ENCODE measurements at places on chromosomes 3 and 15.

DNA sequence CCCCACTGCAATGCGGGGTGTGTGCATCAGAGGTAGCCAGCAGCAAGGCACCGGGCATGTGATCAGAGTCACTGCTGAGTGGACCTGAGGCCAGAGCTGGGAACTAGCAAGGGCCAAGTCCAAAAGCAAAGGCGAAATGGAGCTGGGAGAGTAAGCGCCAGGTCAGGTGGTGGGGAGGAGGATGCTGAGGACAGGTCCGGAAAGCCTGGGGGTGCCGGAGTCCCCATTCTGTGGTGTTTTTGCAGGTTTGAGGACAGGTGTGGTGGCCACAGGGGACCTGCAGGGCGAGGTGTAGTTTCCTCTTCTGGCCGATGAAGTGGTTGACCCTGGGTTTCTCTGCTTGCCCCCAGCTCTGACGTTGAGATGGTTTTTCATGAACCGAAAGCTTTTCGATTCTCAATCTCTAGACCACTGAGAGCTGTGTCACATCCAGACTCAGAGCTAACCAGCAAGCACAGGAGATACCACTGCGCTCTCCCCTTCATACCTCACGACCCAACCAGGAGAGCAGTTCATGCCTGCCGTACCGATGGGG is 35.0 kb upstream of the HES1 start:
- DNase-seq: no peak

DNA sequence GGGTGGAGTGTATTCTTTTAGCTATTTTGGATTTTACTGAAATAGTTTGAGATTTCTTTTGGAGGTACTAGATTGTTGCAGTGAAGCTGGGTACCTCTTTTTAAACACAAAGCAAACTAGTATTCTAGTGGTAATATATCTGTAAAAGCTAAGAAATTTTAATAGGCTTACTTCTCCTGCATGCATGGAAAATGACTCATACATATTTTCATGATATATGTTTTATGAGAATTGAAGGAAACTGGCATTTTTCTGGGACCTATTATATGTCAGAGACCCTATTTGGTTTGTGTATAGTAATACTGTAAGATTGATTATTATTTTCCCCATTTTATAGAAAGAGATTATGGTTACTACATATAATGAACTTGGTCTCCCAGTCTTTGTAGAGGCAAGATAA is 851.0 kb downstream of the DIPK2A start:
- no peak for DNase-seq

DNA sequence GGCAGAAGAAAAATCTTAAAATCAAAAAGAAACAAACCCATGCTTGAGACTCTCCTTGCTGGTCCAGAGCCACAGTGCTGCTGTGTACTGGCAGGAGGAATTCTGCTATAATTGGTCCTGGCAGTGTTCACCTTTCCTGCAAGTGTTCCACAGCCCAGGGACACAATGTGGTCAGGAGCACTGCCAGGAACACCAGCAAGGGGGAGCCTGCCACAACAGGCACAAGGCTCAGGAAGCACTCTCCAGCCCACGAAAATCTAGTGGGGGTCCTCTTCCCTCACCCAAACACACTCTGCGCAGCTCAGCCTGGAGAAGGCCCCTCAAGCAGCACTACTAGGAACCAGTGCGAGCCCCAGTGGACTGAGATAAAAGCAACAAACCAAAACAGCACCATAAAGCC is 92.9 kb downstream of the UBE3A start:
- no peak for DNase-seq

DNA sequence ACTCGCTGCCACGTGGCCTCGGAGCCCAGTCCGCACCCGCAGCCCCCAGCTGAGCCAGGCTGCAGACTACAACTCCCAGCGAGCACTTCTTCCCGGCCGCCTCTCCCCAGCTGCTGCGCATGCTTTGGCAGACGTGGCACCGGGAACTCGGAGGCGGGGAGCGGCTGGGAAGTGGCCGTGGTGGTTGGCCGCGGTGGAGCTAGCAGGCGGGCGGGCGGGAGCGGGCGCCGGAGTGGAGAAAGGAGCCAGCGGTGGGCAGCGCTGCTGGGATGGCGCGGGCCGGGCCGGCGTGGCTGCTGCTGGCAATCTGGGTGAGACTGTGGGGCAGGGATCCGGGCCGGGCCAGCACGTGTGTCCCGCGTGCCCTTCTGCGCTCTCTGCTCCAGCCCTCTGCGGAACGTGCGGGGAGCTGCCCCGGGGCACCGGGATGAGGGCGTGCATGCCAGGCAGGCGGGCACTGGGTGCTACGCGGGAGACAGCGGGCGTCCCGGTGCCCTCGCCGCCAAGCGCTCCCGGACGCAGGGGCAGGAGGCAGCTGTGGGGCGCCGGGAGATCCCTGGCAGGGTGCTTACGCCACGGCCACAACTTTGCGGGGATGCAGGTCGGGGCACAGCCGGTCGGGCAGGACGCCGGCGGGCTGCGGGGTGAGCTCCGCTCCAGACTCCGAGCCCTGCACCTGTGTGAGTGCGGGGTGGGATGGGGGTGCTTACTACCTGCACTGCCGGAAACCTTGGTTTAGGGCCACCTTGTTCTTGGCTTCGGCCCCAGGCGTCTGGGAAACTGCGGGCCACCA is at the start of gene PDIA5:
Gene PDIA5 (plus strand): TSS at position 130 of the 793 bp plus-strand sequence. CDS start 140 bp downstream, at position 270.
- peak; percentile 68 for DNase-seq

GRCh38 chr3:187205683-187206082 is 8.4 kb downstream of the RTP1 start:
- DNase-seq: no peak

- DNase-seq: no peak
Observed at GRCh38 chr3:4752201-4753072, 226.8 kb upstream of the BHLHE40 start.

DNA sequence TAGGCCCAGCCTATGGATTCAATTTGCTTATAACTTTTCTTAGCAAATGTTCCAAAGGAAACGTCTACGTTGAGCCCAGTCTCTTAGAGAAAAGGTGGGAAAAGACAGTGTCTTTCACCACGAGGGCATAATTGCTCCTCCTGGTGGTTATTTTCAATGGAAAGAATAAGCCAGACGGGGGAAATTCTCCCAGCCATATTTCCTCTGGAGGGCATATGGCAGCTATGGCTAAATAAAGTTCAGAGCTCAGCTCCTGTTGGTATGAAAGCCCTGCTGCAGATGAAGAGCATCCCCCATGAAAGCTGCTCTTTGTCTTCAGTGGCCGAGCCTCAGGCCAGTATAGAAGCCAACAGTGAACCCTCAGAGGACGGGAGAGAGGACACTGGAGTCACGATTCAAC is 297.9 kb downstream of the RYR3 start:
- DNase-seq: no peak

GRCh38 chr15:81032818-81033217 is 32.1 kb downstream of the TLNRD1 start:
- no peak for DNase-seq

- no peak for DNase-seq
Observed at GRCh38 chr3:149545049-149545448, 70.6 kb downstream of the TM4SF4 start.

DNA sequence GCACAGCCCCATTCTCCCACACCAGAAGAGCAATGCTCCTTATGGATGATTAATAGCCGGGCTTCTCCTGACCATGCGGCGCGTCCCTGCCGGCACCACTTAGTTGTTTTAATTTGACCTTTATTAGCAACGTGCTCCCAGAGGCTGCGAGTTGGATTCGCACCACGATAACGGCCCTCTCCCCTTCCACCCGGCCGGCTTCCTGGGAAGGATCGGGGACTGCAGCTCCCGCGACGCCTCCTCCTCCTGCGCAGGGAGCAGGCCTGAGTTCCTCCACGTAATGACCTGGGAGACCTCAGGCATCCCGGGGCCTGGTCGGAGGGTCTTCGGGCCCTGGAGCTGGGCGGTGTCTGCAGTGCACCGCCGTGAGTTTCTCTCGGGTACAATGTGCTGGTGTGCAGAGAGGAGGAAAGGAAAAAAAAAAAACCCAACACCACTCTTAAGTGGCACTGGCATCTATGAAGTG is 243.3 kb upstream of the TOPAZ1 start:
- DNase-seq: no peak

GRCh38 chr15:25850154-25851111 is 12.7 kb downstream of the ATP10A start:
- peak; percentile 45 for DNase-seq

DNA sequence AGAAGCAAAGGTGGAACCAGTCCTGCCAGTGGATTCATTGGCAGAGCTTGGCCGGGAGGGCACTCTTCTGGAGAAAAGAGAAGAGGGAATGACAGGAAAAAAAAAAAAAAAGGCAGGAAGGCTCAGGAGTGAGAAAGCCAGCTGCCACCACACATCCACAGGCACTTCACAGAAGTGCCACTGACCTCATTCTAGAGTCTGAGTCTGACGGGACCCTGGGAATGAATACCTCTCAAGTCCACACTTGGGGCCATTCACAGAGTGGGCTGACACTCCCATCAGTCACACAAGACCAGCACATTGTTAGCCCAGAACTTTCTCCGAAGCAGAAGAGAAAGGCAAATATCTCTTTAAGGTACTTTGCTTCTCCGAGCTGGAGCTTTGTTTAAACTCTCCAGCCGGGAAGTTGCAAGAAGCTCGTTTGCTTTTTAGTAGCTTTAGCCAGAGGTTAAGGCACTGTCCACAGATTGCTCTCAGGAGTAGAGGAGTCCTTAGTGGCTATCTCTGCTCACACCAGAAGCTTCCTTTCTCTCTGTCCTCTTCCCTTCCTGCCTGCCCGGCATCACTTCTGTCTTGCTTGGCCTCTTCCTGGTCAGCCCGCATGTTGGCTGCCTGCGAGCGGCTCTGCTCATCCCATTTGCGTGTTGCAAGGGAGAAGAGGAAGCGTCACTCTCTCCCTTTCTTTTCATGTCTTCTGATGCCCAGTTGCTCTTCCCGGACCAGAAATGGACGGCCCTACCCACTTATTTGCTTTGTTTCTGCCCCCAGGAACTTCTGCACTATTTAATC is 53.8 kb downstream of the CMTM6 start:
- no peak for DNase-seq

- DNase-seq: no peak
Observed at GRCh38 chr3:14472471-14473351, 67.4 kb downstream of the GRIP2 start.

DNA sequence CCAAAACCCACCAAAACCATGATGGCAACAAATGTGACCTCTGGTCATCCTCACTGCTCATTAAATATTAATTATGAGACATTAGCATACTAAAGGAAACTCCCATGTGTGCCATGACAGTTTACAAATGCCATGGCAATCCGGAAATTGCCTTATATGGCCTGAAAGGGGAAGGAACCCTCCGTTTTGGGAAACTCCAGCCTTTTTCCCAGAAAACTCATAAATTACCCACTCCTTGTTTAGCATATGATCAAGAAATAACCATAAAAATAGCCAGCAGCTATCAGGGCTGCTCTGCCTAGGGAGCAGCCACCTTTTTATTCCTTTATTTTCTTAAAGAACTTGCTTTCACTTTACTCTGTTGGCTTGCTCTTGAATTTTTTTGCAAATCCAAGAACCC is 992.7 kb downstream of the NTRK3 start:
- DNase-seq: no peak

DNA sequence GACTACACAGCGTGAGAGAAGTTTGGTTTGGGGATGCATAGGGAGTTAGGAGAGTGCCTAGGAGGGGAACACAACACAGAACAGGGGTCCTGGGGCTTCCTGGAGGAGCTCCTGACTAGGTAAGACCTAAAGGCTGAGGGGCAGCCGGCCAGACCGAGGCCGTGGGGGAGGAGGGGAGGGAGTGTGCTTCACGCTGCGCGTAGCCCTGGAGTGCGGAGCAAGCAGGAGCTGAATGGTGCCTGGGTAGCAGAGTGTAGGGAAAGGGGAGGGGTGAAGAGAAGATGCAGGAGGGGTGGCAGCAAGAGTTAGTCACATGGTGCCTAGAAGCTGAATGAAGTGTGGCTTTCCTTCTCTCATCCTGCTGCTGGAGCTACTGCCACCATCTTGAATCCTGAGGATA is 32.4 kb upstream of the HHATL start:
- DNase-seq: no peak

DNA sequence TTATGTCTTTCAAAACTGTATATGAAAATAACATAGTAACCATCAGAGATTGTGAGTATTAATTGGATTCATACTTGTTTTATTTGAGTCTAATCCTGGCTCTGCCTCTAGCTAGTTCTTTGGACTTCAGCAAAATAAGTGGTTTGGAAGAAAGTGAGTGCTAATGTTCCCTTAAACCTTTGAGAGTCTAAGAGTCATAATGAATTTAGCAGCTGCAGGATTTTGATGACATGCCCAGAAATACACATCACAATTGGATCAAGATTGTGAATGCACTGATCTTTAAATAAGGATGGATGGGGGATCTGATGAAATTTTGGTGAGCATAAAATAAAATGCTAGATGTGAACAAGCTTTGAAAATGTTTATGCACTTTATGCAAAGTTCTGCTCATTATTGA is 79.9 kb upstream of the FAM98B start:
- DNase-seq: no peak

DNA sequence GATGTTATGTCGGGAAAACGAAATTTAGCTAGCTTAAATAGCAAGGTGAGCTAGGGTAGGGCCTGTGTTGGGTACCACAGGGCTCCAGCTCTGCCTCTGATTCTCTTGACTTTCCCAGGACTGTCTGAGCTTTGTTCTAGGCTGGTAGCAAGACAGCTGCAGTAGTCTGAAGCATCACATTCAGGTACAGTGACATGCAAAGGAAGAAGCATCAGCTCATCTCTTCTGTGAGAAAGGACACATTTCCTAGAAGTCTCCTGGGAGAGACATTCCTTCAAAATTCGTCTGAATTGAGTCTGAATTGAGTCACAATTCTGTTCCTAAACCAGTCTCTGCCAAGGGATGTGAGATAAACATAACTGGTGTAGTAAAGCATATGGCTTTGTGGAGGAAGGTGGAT is 8.5 kb upstream of the UBXN7 start:
- no peak for DNase-seq

- DNase-seq: no peak
Observed at GRCh38 chr15:63623232-63623969, 26.2 kb downstream of the FBXL22 start.

- DNase-seq: no peak
Observed at GRCh38 chr3:128329491-128330213, 137.0 kb downstream of the DNAJB8 start.

- DNase-seq: no peak
Observed at GRCh38 chr15:60005352-60006202, 1.5 kb downstream of the FOXB1 start.

- no peak for DNase-seq
Observed at GRCh38 chr3:72485641-72486040, 362.6 kb downstream of the SHQ1 start.

DNA sequence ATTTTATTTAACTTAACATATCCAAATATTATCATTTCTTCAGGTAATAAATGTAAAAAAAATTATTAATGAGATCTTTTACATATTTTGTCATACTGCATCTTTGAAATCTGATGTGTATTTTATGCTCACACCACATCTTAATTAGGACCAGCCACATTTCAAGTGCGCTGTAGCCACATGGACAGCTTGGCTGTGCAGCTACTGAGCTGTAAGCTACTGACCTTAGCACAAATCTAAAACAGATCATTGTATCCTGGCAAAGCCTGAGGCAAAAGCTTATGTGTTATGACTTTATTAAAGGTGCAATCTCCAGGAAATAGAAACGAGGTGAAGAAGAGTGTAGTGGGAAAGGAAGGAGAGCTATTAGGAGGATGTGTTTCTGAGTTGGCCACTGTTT is 126.7 kb upstream of the UBE2E2 start:
- no peak for DNase-seq

- no peak for DNase-seq
Observed at GRCh38 chr3:69719587-69720122, 19.6 kb upstream of the MITF start.

- DNase-seq: no peak
Observed at GRCh38 chr3:185744997-185745843, 79.6 kb downstream of the IGF2BP2 start.

GRCh38 chr3:50336452-50337174 is 4.0 kb downstream of the RASSF1 start:
- DNase-seq: no peak
